ENCODE measurements at places on chromosomes 5 and 9.
A peak's percentile ranks its signal among the peaks of the same experiment; 100 is the strongest.

- DNase-seq: no peak
These were observed 192.3 kb downstream of the DEPDC1B start for GRCh38 chr5:60507687-60508086.

DNA sequence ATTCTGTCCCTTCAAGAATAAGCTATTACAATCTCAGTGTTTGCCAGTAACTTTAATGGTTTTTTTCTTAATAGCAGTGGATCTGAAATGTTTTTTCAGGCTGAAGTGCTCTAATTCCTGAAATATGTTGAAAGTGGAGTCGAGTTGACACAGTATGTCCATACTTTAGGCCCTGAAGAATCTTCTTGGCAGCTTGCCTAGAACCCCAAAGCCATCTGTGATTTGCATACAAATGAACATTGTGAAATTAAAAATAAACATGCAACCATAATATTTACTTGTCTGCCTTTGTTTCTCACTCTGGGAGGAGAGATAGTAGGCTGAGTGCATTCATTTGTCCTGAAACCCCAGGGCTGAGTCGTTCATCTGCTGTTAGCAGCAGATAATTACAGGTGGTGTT, 152.7 kb downstream of the ADCY2 start:
- no peak for DNase-seq

DNA sequence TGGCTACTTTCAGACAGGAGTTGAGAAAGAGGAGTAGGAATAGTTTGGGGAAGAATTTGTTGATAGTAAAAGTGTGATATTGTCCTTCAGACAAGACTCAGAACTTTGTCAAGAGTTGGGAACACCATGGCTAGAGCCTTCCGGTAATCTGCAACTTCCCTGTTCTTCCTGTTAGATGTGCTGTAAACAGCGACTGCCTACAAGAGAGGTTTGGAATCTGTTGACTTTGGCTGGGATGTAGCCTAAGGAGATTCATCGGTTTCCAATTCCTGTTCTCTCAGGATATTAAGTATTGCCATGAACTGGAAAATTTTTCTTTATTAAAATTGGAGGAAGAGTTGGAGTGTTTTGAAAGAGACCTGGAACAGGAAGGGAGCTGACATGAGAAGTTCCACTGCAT, 43.9 kb downstream of the ARHGAP26 start:
- DNase-seq: no peak

- DNase-seq: no peak
These were observed 27.2 kb upstream of the ZNF608 start for GRCh38 chr5:124773315-124774311.

GRCh38 chr5:181260720-181261319, at the start of gene TRIM52:
TRIM52 (minus strand) TSS chr5:181261143; CDS start chr5:181260813, 330 bp downstream.
- DNase-seq: peak; percentile 79
